ENCODE measurements at places on chromosomes 2 and 18. TPM values are rescaled to one million over a fixed set of nuclear protein-coding genes. Genes with fewer than 3 reads are reported as not detected.

The NGEF gene
- 0.14 TPM for total RNA-seq

The HJURP gene
- 29.7 TPM for total RNA-seq

DNA sequence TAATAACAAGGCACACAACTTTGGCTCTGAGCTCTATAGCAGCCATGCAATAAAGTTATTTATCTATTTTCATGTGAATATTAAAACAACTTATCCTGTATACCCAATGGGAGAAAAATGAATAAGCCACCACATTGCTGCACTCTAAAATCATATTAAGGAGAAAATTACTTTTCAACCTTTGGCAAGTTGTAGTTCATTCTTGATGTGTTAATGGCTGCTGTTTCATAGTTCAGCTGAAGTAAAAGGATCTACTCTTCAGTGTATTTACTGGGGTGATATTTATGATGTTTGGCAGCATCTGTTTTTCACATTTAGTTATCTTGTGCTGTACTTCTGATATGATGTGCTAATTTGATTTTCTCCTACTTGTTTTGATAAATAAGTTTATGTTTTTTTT lies 71.8 kb downstream of the TMEFF2 start:
- H3K36me3 ChIP-seq: no peaks in the 10 kb centered on the region
- no peak overlapping the region for H3K4me3 ChIP-seq
- no peaks in the 10 kb centered on the region for H3K4me1 ChIP-seq
- H3K27me3 ChIP-seq: no peaks in the 10 kb centered on the region
- no peak for DNase-seq

GRCh38 chr2:239818086-239818485 lies 207.1 kb downstream of the NDUFA10 start:
- no peak overlapping the region for H3K4me3 ChIP-seq
- H3K27ac ChIP-seq: no peak overlapping the region

DNA sequence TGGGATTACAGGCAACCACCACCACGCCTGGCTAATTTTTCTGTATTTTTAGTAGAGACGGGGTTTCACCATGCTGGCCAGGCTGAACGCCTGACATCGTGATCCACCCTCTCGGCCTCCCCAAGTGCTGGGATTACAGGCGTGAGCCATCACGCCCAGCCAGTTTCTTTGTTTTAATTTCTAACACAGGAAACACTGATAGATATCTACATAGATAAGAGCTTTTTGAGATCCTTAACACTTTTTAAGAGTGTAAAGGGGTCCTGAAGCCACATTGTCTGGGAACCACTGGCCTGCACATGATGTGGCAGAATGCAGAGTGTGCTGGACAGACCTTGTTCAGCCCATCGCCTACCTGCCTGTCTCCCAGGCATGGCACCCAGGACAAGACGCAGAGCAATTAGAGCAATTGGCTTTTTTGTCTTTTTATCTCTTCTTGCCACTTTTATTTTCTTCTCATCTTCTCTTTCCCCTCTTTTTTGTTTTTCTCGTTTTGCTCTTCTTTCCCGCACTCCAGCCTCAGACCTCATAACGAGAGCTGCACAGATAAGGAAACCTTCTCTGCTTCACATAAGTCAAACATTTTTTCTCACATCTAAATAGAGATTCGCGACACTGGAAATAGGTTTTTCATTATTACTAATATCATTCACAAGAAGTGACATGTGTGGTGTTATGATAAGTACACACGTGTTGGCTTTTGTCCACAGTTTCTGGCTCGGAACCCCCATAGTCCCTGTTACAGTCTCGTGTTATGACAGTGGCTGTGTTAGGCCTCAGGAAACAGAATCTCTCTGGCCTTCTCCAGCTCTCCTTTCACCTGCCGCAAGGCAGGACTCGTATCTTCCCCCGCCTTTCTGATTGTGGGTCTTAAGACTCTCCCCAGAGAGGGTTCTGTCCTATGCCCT lies 25.2 kb upstream of the GPR55 start:
- no peak for DNase-seq
- H3K27ac ChIP-seq: no peak overlapping the region
- H3K27me3 ChIP-seq: no peaks in the 10 kb centered on the region
- no peaks in the 10 kb centered on the region for H3K36me3 ChIP-seq

Measured in thymus (tissue), 14 donors.